ENCODE measurements at places on chromosomes 1 and 21.

DNA sequence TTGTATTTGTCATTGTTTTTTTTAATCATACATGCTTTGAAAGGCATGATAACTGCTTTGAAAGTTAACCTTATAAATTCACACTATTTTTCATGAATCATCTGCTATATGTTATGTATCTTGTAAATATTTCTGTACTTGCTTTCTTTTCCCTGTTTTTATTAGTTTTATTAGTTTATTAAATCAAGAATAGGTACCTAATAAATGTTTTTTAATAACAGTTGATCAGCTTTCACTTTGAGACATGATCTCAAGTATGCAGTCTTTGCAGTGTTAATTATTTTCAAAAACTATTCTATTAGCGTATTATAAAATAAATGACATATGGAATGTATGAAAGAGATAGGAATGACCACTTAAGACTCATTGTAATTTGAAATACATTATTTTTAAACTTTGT lies 110.8 kb upstream of the TENT5C start:
- no peak for DNase-seq

- DNase-seq, result no peak
These were observed 10.3 kb upstream of the ADARB1 start for GRCh38 chr21:45064091-45064490.

- peak; percentile 69 for DNase-seq
These were observed 3.2 kb downstream of the BTF3L4 start for GRCh38 chr1:52059321-52059720.

DNA sequence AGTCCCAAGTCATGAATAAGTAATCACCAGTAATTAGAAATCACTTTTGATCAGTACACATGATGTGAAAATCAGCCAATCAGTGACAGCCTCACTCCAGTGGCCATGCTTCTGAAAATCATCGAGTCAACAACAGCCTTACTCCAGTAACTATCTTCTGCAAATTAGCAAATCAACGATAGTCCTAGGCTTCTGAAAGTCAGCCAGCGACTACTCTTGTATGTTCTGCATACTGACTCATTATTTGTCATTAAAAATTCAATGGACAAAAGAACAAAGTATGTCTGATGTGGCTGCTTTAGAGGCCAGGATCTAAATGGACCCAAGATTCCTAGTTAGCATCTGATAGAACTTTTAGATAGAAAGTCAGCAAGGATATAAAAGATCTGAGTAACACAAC lies 102.5 kb downstream of the GPR52 start:
- peak; percentile 27 for DNase-seq

DNA sequence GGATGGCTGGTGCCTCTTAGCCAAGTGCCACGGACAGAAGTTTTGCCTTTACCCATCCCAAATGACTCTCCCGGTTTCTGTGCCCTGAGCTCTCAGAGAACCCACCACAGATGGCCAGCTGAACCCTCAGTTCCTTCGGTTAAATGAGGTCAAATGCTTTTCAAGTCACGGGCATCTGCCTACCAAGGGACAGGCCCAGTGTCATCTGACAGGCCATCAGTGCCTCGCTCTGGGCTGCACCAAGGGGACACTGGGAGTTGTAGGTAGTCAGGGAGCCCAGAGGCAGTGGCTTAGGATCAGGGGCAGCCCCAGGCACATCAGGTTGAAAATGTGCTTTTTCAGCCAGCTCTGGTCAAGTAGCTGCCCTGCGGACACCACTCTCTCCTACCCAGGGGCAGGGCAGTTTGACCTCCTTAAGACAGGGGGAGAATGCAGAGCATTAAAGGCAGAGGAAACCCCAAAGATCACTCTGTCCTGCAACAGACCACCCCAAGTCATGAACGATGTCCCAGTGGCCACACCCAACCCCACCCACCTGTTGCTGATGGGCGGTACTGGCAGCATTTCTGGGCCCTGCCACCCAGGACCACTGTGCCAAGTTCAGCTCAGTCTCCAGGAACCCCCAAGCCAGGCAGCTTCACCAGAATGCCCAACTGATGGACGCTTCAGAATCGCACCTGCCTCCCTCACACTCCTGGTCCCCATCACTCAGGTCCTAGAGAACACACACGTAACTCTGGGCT lies 60.7 kb downstream of the CASZ1 start:
- no peak for DNase-seq

DNA sequence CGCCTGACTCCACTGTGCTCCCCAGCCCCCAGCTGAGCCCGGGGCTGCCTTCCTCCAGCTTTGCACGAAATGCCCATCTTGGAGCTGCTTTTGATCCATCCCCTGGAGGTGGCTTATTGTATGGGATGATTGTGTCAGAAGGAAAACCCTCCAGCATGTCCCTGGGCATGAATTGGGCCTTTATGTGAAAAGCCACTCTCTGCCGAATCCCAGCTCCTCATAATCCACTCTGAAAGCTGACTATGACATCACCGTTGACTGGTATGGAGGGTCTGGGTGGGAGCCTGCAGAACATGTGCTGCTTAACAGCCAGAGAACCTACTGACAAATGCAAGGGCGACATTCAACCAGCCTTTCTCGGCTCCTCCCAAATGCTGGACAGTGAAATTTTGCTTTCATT lies 74.6 kb downstream of the NENF start:
- DNase-seq, result no peak

- DNase-seq, result peak; percentile 64
These were observed 5.1 kb downstream of the NAV1 start for GRCh38 chr1:201543871-201544642.

GRCh38 chr1:231099996-231100767 lies 60.1 kb upstream of the FAM89A start:
- DNase-seq, result no peak

GRCh38 chr1:181386340-181386739 lies 97.0 kb upstream of the CACNA1E start:
- no peak for DNase-seq

- no peak for DNase-seq
These were observed 21.0 kb upstream of the PIK3CD start for GRCh38 chr1:9630331-9631111.

DNA sequence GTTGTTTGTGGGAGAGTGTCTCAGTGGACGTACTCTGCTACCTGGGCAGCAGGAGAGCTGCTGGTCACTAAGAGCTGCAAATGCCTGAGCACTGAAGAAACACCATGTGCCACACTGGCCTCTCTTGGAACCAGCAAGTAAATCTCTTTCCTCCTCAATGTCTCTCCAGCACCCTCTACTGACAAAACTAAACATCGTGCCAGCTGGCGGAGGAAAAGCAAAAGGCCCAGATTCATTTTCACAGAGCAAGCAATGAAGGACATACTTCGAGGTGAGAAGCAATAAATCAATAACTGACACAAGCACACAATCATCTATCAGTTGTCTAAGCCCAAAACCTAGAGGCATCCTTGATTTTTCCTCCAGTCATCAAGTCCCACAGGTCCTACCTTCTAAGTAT lies 78.1 kb downstream of the RERE start:
- DNase-seq, result peak; percentile 15

DNA sequence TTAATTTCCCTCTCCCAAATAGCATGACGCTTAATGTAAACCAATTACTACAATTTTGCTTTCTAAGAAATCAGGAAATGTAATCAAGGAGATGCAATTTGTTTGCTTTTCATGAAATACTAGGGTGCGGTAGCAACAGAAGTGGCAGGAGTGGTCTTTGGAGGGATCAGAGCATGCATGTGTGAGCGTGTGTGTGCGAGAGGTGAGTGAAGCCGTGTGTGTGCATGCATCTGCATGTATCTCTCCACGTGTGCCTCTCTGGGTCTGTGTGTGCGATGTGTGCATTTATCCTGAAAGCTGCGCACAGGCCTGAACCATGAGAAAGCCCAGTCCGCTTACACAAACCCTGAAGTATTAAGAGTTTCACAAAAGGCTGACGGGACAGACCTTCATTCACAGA lies 249.8 kb upstream of the C1orf174 start:
- no peak for DNase-seq

DNA sequence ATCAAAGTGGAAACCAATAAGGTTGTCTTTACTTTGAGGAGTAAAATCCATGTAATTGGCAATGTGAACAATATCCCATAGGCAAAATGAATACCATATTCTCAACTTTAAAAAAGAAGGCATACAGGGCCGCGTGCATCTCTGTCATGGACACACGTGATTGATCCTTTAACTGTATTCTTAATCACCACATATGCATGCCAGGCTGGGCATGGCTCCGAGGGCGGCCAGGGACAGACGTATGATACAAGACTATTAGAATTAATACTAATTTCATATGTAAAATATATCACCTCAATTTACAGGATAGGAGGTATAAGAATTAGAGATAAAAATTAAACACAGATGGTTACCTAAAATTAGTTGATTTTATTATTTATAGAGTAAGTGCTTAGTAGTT lies 11.2 kb downstream of the RGS21 start:
- DNase-seq, result no peak

- DNase-seq, result no peak
These were observed 93.8 kb downstream of the SYT2 start for GRCh38 chr1:202616355-202616915.

GRCh38 chr1:222084996-222085395 lies 343.1 kb upstream of the DUSP10 start:
- peak; percentile 17 for DNase-seq

GRCh38 chr1:235313931-235314678 lies 13.9 kb downstream of the ARID4B start:
- DNase-seq, result no peak

DNA sequence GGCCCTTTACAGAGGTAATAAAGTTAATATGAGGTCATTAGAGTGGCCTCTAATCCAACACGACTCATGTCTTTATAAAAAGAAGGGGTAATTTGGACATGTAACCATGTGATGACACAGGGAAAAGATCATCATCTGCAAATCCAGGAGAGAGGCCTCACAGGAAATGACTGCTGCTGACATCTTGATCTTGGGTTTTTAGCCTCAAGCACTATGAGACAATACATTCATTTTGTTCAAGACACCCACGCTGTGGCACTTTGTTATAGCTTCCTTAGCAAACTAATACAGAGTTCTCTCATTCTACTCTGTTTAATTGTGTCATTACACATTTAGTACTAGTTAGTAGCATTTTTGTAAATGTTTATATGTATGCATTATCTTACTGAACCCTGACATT lies 64.0 kb upstream of the RUNX1 start:
- peak; percentile 80 for DNase-seq

DNA sequence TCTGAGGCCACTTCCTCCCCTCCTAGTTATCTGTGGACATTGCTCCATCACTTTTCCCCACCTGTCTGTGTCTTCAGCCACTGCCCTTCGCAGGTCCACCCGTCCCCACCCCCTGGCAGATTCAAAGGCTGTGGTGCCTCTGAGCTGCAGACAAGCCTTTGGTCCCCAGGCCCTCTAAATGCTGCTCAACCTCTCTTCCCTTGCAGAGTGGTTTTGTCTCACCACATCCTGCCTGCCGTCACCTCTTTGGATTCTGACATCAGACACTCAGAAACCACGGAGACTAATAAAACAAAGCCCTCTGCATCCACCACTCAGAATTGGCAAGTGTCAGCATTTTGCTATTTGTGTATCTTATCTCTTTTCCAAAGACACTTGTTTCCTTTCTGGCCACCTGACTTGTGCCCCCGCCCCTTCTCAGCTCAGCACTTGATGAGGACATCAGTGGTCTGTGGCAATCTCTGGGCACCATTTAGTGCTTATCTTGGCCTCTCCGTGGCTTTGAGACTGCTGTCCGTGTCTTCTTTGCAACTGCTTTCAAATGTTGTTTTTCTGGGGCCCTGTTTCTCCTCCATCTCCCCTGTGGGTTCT lies 7.7 kb downstream of the CNIH3 start:
- peak; percentile 97 for DNase-seq

- peak; percentile 76 for DNase-seq
These were observed 233.8 kb upstream of the JUN start for GRCh38 chr1:59017501-59018231.

GRCh38 chr1:202623075-202623474 lies 87.2 kb downstream of the SYT2 start:
- DNase-seq, result peak; percentile 55

DNA sequence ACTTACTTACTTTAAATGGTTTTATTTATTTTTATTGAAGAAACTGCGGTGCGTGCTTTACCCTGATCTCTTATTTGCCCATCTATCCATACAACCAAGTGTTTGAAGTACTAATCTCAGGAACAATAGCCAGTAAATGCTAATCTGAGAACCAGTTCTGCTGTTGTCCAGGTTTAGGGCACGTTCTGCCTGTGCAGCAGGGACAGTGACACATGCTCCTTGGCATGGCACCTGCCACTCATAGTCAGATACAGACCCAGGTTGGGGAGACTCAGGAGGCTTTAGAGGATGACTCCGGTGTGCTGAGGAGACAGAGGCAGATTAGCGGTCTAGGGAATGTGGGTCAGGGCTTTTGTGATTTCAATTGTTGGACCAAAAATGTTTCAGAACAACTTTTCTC lies 83.6 kb downstream of the NRIP1 start:
- no peak for DNase-seq

- no peak for DNase-seq
These were observed 199.4 kb downstream of the LYPLAL1 start for GRCh38 chr1:219372916-219373615.

DNA sequence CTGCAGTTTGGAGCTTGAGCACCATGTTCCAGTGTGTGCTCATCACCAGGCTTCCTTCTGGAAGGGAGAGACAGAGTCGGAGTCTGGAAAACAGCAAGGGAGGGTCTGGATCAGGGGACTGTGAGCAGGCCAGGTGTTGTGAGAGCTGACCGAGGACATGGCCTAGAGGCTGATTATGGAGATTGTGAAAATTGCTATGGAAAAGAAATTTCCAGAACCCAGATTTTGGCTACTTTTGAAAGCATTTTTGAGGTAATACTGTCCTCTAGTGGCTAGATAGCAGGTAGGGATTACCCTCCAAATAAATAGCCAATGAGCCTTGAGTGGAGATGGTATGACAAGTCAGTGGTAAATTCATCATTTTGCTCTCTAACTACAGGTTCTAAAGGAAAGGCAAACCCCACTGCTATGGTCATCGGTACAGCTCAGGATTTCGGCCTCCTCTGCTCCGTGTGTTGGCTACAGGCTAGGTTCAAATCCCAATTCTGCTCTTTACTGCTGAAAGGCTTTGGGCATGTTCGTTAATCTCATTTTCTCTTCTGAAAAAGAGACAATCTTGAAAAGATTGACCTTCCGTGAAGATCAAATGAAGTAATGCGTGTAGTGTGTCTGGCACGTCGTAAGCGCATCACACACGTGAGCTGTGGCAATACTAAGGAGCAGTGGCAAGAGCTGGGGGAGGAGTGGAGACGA lies 1.0 kb upstream of the HAO2 start:
- DNase-seq, result peak; percentile 73

GRCh38 chr1:55546553-55546952 lies 331.4 kb upstream of the USP24 start:
- DNase-seq, result no peak
